ENCODE measurements at places on chromosomes 7 and 10. TPM values are rescaled to one million over a fixed set of nuclear protein-coding genes. Genes with fewer than 3 reads are reported as not detected.

Gene TLL2
- under 0.01 TPM for total RNA-seq

Gene PTPRZ1
- not detected for total RNA-seq

Gene LIPJ
- 0.11 TPM for total RNA-seq

Gene AMZ1
- total RNA-seq: 0.86 TPM

Gene SHOC2
- total RNA-seq: 75.2 TPM

Gene FGFR2
- 64.0 TPM for total RNA-seq

Gene DNAJB6
- total RNA-seq: 80.4 TPM

Gene SPDYE16
- total RNA-seq: not detected

Gene PSD
- total RNA-seq: 1.8 TPM

Gene PYROXD2
- 11.5 TPM for total RNA-seq

Gene NHLRC2
- 22.4 TPM for total RNA-seq

Gene FAM237B
- not detected for total RNA-seq

Gene CTAGE4
- 1.0 TPM for total RNA-seq

Gene GLRX3
- total RNA-seq: 101 TPM

Gene ZKSCAN1
- 52.4 TPM for total RNA-seq

Gene MRLN
- total RNA-seq: not detected

Gene STAG3
- 0.54 TPM for total RNA-seq

Gene MASTL
- 13.9 TPM for total RNA-seq

Gene CCNY
- 57.0 TPM for total RNA-seq

Gene METTL27
- total RNA-seq: 3.7 TPM

Gene SPOCK2
- 0.11 TPM for total RNA-seq

Gene CREB5
- total RNA-seq: 111 TPM

Gene CDC14C
- 0.22 TPM for total RNA-seq

Gene PPP1R3C
- 175 TPM for total RNA-seq

Gene FAM25G
- not detected for total RNA-seq

Gene KIF11
- total RNA-seq: 26.5 TPM

Gene OR6V1
- total RNA-seq: not detected

Gene EVX1
- total RNA-seq: not detected

Gene ITIH2
- 0.11 TPM for total RNA-seq

Gene SPDYE6
- not detected for total RNA-seq

Measured in articular chondrocyte of knee joint (primary cell).